Chondrocyte (in vitro differentiated cells): ENCODE measurements at places on chromosomes 4 and X. TPM values are rescaled to one million over a fixed set of nuclear protein-coding genes. Genes with fewer than 3 reads are reported as not detected.

DNA sequence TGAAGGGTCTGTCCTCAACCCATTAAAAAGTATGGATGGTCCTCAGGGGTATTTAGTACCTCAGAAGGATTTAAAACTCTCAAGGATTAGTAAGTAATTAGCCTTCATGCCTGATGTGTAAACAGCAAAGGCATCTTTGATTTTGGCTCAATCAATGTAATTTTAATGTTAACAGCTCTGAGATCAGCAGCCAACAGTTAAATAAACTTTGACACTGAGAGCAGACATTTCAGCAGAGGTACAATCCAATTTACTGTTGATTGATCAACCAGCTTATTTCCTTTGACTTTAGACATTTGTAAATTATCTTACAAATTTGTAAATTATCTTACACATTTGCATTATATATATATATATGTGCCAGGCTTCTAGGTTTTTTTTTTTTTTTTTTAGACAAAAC is 36.9 kb downstream of the STOX2 start:
- H3K36me3 ChIP-seq, result no peaks in the 10 kb centered on the region
- DNase-seq, result no peak
- no peaks in the 10 kb centered on the region for H3K27me3 ChIP-seq
- H3K4me1 ChIP-seq, result no peaks in the 10 kb centered on the region
- H3K4me3 ChIP-seq, result no peak overlapping the region

CAMK2D gene
- 69.2 to 76.8 TPM (median 73.7 TPM) in 3 replicates for total RNA-seq

- DNase-seq, result no peak
- peaks cover 15% of the 10 kb centered on the region for H3K27me3 ChIP-seq
- no peaks in the 10 kb centered on the region for H3K4me1 ChIP-seq
- H3K4me3 ChIP-seq, result no peak overlapping the region
- no peak overlapping the region for H3K27ac ChIP-seq
- no peaks in the 10 kb centered on the region for H3K36me3 ChIP-seq
These were observed 232.3 kb upstream of the NEIL3 start for GRCh38 chr4:177077095-177077971.

DNA sequence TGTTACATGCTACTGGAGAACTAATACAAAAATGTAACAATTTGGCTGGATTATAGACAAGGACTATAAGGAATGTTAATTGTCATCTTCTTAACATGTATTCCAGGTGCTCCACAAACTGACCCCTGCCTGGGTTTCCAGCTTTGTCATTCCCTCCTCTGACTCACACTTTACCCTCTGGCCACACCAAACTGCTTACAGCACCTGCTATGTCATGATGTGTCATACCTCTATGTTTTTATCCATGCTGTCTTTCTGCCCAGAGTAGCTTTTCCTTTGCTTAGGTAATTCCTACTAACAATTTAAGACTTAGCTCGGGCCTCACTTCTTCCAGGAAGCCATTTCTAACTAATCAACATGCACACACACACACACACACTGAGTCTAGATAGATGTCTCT is 14.0 kb upstream of the SHROOM4 start:
- H3K36me3 ChIP-seq, result no peaks in the 10 kb centered on the region
- no peaks in the 10 kb centered on the region for H3K27me3 ChIP-seq
- no peak overlapping the region for H3K27ac ChIP-seq
- no peak overlapping the region for H3K4me3 ChIP-seq
- no peaks in the 10 kb centered on the region for H3K4me1 ChIP-seq
- DNase-seq, result no peak
